T-cell (primary cell): ENCODE measurements at places on chromosomes 4 and X. TPM values are rescaled to one million over a fixed set of nuclear protein-coding genes. Genes with fewer than 3 reads are reported as not detected.

The PAGE5 gene
- not detected for total RNA-seq

The VEGFC gene
- not detected for total RNA-seq

The IDH3G gene
- 54.6 TPM for total RNA-seq

The RHOH gene
- total RNA-seq: 216 TPM

The TRIM75 gene
- not detected for total RNA-seq

The AP1S2 gene
- 19.1 TPM for total RNA-seq

The TMEM150C gene
- not detected for total RNA-seq

DNA sequence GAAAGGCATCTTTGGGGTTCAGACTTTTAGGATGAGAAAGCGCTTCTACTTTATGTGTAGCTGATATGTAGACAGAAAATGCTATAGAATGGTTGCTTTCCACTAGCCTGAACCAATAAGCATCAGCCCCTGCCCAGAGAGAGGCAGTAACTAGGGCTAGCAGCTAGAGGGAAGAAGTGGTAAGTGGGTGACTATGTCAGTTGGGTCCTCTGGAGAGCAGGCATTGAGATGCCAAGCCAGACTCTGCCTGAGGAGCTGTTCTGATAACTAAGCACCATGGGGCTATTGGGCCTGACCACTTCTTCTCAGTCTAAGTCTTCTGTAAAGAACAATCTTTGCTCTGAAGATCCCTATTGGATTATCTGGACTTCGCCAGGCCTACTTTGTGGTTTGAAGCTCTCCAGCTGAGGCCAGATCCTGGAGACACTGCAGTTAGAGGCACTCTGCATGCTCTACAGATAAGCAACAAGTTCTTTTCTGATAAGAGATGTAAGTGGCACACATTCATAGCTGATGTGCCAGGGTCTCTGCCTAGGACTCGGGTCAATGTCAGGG is 146.1 kb downstream of the RBM46 start:
- DNase-seq: no peak
- no peak overlapping the region for H3K27ac ChIP-seq
- no peaks in the 10 kb centered on the region for H3K27me3 ChIP-seq

- H3K36me3 ChIP-seq: no peaks in the 10 kb centered on the region
- no peak overlapping the region for H3K27ac ChIP-seq
- H3K27me3 ChIP-seq: no peaks in the 10 kb centered on the region
- DNase-seq: no peak
- H3K4me3 ChIP-seq: no peak overlapping the region
These were observed 255.1 kb downstream of the SPRY1 start for GRCh38 chr4:123651536-123652180.

- H3K4me1 ChIP-seq: no peaks in the 10 kb centered on the region
- DNase-seq: no peak
- H3K27ac ChIP-seq: no peak overlapping the region
- no peak overlapping the region for H3K4me3 ChIP-seq
These were observed 6.5 kb downstream of the UGT2B17 start for GRCh38 chr4:68569466-68570121.

DNA sequence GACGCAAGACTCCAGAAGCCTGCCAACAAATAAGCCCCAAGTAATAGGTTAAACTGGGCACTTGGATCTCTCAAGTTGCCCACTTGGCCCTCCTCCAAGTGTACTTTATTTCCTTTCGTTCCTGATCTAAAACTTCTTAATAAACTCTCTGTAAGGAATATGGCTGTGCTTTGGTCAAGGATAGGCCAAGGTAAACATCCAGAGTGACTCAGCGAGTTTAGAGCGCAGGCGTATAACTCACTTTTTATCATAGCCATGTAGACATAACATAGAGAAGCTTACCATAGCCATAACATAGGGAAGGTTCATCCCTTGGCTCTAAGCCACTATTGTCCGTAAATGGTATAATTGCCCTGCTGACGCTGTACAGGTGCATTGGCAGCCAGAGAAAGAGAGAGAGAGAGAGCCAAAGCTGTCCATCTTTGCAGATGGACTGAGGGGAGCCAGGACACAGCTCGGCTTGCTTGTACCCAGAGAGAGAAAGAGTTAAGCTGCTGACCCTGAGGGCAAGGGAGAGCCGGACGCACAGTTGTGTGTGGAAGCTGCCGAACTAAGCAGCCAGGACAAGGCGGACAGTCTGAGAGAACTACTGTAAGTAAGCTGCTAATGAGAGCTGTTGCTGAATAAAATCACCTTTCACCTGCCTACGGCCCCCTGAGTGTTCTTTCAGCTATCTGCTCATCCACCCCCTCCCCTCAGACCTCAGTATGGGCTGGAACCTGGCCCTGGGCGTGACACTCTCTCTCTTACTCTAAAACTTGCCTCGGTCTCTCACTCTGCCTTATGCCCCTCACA is 1.8 kb downstream of the TLR1 start:
- H3K4me1 ChIP-seq: peaks cover 23% of the 10 kb centered on the region
- H3K27ac ChIP-seq: no peak overlapping the region
- peaks cover 10% of the 10 kb centered on the region for H3K36me3 ChIP-seq
- H3K4me3 ChIP-seq: peak overlapping the region; percentile 25
- no peak for DNase-seq

- no peak for DNase-seq
- no peaks in the 10 kb centered on the region for H3K4me1 ChIP-seq
- no peak overlapping the region for H3K27ac ChIP-seq
- no peaks in the 10 kb centered on the region for H3K36me3 ChIP-seq
These were observed 31.2 kb downstream of the SLC2A9 start for GRCh38 chr4:9989918-9990635.

DNA sequence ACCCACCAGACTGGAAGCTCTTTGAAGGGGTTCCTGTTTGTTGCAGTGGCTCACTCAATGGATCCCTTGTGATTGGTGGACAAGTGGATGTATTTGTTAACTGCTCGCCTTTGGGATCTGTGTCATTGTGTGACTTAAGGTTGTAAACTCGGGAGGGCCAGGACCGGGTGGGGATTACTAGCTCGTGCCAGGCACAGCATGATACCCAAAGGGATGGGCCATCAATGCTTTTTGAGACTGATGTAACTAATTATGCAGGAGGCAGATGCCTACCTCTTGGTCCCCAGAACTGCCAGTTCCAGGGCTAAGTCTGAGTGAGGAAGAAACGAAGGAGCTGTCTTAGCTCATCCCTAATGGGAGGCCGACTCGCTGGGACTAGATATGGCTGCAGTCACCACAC is 27.7 kb downstream of the UTP14A start:
- no peak for DNase-seq
- no peaks in the 10 kb centered on the region for H3K36me3 ChIP-seq
- no peaks in the 10 kb centered on the region for H3K27me3 ChIP-seq
- H3K4me1 ChIP-seq: peaks cover 13% of the 10 kb centered on the region

DNA sequence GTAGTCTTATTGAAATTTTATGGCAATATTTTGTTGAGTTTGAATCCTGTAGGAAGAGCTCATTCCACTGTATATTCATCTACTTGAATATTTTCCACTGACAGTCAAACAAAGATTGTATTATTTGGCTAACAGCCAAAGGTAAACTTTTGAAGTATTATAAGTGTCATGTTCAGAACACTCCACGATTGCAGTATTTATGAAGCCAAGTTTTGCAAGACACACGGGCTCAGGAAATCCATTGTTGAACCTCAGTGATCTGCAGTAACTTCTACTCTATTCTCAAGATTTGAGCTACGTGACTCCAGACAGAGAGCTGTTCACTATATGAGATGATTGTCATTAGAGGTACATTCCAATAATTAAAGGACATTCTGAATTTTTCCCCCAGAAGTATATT is 302.7 kb upstream of the ADGRL3 start:
- H3K27ac ChIP-seq: no peak overlapping the region
- H3K36me3 ChIP-seq: no peaks in the 10 kb centered on the region
- no peaks in the 10 kb centered on the region for H3K27me3 ChIP-seq
- H3K4me3 ChIP-seq: no peak overlapping the region
- H3K4me1 ChIP-seq: no peaks in the 10 kb centered on the region
- DNase-seq: no peak

GRCh38 chr4:138161351-138161750 is 80.8 kb downstream of the SLC7A11 start:
- no peaks in the 10 kb centered on the region for H3K27me3 ChIP-seq
- no peaks in the 10 kb centered on the region for H3K4me1 ChIP-seq
- no peak overlapping the region for H3K4me3 ChIP-seq

GRCh38 chr4:121599049-121599448 is 97.7 kb downstream of the ANXA5 start:
- no peaks in the 10 kb centered on the region for H3K4me1 ChIP-seq
- H3K27me3 ChIP-seq: no peaks in the 10 kb centered on the region
- DNase-seq: no peak
- H3K4me3 ChIP-seq: no peak overlapping the region
- H3K27ac ChIP-seq: no peak overlapping the region

GRCh38 chr4:2721586-2721985 is 34.5 kb downstream of the TNIP2 start:
- no peak overlapping the region for H3K4me3 ChIP-seq
- H3K36me3 ChIP-seq: peaks cover 3% of the 10 kb centered on the region
- peaks cover 10% of the 10 kb centered on the region for H3K4me1 ChIP-seq
- no peak for DNase-seq

DNA sequence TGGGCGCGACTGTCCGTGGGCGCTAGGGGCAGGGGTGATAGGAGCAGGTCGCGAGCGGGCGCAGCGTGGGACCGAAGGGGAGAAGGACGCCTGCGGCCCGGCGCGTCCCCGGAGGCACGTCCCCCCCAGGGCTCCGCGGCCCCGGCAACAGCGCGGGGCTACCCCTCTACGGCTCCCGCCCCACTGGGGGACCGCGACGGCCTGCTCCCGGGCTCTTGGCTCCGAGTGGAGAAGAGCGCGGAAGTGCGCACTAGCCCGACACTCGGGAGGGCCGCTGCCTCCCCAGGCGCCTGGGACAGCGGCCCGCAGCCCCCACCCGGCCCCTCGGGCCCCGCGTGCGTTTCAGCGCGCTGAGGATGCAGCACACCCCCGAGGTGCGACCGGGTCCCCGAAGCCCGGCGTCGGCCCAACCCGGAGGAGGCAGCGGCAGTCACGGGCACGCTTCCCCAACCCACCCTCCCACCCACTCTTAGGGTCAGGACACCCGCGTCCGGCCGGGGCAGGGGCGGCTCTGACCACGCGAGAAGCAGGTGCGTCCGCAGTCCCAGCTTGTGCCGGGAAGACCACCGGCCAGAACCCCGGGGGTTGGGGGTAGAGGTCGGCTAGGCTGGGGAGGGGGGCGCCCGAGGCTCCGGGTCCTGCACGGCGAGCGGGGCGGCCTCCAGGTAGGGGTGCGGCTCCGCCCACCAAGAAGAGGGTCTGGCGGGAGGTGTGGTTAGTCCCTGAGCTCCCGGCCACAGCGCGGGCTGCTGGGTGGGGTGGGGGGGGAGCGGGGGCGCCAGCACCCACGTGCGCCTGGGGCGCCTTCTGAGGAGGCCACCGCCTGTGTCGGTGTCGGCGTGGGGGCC is 18.5 kb upstream of the NAT8L start:
- H3K27me3 ChIP-seq: peaks cover 54% of the 10 kb centered on the region
- no peaks in the 10 kb centered on the region for H3K36me3 ChIP-seq
- DNase-seq: no peak
- H3K4me1 ChIP-seq: peaks cover 20% of the 10 kb centered on the region
- no peak overlapping the region for H3K4me3 ChIP-seq
- H3K27ac ChIP-seq: no peak overlapping the region

DNA sequence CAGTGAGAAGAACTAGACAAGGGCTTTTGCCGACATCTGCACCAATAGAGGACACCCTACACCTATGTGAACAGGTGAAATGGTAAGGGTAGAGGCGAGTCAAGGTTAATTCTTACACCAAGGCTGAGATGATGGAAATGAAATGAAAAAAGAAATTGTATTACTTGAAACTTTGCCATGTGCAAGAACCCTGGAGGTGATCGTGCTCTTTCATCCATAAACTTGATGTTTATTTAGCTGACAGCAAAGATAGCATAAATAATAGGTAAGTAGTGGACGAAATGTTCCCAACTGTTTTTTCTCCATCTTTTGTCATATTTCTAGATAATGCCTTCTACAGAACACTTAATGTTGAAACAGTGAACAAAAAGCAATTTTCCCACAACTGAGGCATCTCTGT is 162.5 kb downstream of the BANK1 start:
- no peaks in the 10 kb centered on the region for H3K36me3 ChIP-seq
- H3K27ac ChIP-seq: no peak overlapping the region
- H3K4me1 ChIP-seq: no peaks in the 10 kb centered on the region
- DNase-seq: no peak
- no peak overlapping the region for H3K4me3 ChIP-seq

DNA sequence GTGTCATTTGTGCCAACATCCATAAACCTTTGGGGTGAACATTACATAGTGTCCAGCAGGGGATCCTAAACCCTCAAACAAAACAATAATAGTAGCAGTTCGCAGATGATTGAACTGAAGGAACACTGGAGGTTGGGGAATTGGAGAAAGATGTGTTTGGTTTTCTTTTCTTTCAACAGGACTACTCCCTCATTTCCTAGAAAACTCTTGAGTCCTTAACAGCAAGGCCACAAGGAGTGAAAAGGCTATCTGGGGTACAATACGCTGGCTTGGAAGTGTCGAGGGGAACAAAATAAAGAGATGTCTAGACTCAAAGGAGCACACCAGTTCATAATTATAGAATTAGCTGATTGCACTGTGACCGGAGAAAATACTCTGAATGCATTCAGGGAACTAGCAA is 72.1 kb downstream of the IDS start:
- no peaks in the 10 kb centered on the region for H3K36me3 ChIP-seq
- H3K4me1 ChIP-seq: no peaks in the 10 kb centered on the region
- H3K27ac ChIP-seq: no peak overlapping the region
- DNase-seq: no peak

DNA sequence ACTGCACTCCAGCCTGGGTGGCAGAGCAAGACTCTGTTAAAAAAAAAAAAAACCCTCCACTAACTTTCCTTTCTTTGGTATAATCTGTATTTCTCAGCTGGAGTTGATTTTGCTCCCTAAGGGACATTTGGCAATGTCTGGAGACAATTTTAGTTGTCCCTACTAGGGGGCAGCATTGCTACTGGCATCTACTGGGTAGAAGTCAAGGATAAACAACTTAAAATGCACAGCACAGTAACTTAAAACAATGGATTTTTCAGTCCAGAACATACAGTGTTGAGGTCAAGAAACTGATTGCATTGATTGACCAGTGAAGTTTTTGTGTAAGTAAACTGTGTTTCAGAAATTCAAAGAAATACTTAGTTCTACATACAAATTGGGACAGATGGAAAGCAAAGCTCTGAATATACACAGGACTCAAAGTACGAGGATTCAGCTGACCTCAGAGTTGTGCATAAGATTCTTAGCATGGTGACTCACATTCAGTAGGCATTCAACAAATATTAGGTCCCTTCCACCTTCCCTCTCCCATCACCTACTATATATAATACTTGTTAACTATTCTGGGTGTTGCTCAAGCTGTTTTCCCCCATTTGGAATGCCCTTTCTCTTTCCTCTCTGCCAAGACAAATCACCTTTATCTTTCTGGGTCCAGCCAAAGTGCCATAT is 8.8 kb downstream of the DDX53 start:
- no peak for DNase-seq
- peaks cover 4% of the 10 kb centered on the region for H3K4me1 ChIP-seq
- H3K4me3 ChIP-seq: no peak overlapping the region

DNA sequence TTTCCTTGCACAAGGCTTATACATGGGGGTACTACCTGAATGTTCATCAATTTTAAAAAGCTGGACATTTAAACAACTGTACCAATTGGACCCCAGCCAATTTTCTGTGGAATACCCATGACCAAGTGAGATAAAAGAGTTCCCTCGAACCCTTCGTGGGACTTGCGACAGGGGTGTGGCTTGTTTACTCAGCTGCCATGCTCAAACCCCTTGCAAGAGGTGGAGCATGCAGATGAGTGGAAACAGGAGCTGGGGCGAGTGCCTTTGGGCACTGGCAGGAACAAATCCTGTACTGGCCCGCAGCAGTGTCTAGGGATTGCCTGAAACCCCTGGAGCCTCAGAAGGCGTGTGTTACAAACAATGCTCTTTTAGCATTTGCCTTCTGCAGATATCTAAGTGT is 144.2 kb downstream of the PDHA2 start:
- H3K4me1 ChIP-seq: no peaks in the 10 kb centered on the region
- H3K36me3 ChIP-seq: no peaks in the 10 kb centered on the region
- H3K27me3 ChIP-seq: no peaks in the 10 kb centered on the region
- no peak overlapping the region for H3K4me3 ChIP-seq
- H3K27ac ChIP-seq: no peak overlapping the region
